ENCODE measurements at places on chromosomes 12 and 14.

GRCh38 chr12:65868133-65868705 is 43.9 kb downstream of the HMGA2 start:
- no peak for DNase-seq

DNA sequence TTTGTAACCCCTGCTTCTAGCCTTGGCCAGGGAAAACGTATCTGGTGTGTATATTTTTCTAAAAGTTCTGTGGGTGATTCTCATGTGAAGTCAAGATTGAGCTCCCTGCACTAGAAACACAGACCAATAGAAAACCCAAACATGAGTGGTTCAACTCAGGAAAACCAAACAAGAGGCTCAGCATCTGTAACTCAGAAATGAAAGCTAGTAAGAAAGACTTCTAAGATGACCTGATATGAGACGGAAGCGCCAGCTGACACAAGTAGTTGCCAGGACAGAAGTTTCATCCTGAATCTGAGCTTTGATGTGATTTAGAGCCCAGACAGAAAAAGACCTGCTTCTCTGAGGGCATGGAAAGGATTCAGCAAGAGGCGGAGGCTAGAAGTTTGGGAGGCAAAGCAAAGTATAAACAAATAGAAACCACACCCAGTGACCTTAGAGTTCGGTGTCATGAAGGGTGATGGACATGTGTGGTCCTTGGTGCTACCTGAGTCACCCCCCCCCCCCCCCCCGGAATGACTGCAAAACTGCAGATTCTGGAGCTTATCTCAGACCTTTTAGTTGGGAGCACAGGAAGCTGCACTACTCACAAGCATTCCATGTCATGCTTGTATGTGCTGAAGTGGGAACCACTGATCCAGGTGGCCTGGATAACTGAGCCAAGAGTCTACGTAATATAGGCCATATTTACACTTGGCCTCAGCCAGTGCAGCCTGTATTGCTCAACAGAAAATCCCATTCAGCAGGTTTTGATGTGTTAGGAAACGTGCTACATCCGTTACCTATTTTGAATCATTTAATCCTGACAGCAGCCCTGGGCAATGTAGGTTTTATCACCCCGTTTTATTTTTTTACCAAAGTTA is 191.3 kb downstream of the ANO6 start:
- DNase-seq, result no peak

DNA sequence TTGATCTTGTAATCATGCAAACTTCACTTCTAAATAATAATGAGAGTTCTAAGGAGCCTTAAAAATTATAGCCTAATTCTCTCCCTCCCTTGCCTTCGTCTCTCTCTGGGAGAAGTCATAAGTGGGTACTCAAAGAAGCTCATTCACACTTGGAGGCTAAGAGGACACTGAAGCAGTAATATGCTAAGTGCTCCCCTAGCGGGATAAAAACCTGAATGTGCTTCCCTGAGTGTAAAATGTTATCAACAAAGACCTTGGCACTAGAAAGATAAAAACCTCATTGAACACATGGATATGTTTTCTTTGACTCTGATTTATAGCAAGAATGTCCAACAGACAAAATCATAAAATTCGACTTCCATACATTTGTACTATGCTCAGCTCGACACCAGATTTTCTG is 337.9 kb upstream of the NOVA1 start:
- no peak for DNase-seq

- no peak for DNase-seq
Measured at GRCh38 chr14:73221945-73222344, 15.4 kb upstream of the PAPLN start.

GRCh38 chr14:30786701-30787100 is 87.7 kb upstream of the COCH start:
- DNase-seq, result no peak

DNA sequence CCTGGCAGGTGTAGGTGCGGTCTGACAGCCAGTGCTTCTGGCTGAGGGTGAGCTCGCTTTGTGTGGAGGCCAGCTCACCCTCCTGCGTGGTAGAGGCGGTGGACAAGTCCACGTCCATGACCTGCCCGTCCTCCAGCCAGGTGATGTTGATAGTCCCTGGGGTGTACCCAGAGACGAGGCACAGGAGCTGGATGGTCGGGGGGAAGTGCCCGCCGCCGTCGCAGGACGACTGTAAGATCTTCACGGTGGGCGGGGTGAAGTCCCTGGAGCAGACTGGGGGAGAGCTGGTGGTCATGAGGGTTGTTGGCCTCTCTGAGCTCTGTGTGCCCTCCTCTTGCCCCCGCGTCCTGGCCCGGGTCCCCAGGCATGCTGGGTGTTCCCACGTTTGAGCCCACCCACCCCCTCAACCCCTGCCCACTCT is 74.6 kb downstream of the TMEM121 start:
- peak; percentile 32 for DNase-seq

GRCh38 chr12:39406262-39406661 is 36.7 kb downstream of the KIF21A start:
- DNase-seq, result no peak

All from islet precursor cell (in vitro differentiated cells).